ENCODE measurements at places on chromosomes 6 and 20.

DNA sequence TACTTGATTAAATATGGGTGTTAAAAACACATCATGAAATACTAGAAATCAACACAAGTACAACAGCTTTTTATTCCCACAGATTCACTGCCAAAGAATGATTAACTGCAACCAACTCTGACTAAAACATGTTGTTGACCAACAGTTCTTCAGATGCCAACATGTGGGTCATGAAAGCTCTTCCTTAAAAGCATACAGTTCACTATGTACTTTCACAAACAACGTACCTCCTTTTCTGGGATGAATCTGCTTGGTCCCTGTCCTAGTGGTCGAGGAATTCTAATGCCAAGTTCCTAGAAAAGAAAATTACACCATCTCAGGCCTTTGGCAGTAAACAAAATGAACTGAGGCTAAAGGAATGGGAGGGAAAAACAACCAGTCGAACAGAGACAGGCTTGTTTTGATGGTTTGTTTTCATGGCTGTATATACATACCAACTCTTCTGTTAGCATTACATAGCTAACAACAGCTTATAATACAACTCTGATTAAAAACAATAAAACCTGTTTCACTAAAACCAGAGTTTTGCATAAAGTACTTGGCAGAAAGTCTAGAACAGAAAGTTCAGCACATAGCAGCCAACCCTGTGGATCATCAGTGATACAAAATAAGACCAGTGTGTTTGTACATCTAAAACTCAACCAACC is 92.5 kb downstream of the SESN1 start:
- DNase-seq = no peak

- DNase-seq = no peak
Observed at GRCh38 chr6:156877126-156877863, 100.1 kb downstream of the ARID1B start.

- no peak for DNase-seq
Observed at GRCh38 chr6:25842526-25842925, 10.7 kb upstream of the SLC17A1 start.

DNA sequence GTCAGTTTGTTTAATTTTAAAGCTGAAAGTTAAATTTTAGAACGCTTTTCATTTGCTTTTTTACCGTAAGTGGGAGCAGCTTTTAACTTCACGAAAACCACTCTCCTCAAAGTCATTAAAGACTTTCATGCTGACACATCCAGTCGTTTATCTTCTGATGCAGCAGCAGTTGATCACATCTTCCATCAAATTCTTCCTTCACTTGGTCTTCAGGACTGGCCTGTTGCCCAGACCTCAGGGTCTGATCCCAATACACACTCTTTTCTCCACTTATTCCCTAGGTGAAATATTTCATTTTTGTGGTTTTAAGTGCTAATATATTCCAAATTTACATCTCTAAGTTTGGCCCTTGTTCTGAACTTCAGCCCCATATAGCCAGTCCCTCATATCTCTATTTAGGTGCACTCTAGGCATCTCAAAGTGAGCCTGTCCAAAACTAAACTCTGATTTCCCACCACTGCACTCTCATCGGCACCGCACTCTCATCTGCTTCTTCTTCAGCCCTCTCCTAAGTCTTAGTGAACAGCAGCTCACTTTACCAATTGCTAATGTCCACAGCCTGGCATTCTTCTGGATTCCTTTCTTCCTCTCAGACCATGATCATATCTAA is 20.4 kb downstream of the AFDN start:
- no peak for DNase-seq

GRCh38 chr6:84027340-84028181 is 6.0 kb upstream of the MRAP2 start:
- no peak for DNase-seq

DNA sequence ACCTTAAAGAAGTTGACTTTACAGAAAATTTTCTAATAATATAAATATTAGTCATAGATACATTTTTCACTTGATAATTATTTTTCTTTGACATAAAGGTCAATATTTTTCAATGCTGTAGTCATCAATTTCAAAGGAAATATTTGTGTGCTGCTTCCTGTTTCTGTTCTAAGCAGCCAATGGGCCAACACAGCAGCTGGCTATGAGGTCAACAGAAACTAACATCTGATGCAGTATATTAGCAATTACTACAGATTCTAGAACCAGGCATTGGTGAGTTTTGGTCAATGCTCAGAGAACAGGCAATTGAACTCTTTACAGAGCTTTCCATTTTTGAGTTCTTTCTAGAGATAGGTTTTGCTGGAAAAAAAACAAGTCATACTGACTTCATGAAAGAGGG is 669.6 kb upstream of the NRSN1 start:
- DNase-seq = no peak

- no peak for DNase-seq
Observed at GRCh38 chr6:40922281-40922680, 116.7 kb downstream of the UNC5CL start.

- DNase-seq = no peak
Observed at GRCh38 chr6:101167638-101168037, 225.9 kb upstream of the GRIK2 start.

GRCh38 chr6:111110036-111110435 is 22.7 kb downstream of the SLC16A10 start:
- DNase-seq = no peak

DNA sequence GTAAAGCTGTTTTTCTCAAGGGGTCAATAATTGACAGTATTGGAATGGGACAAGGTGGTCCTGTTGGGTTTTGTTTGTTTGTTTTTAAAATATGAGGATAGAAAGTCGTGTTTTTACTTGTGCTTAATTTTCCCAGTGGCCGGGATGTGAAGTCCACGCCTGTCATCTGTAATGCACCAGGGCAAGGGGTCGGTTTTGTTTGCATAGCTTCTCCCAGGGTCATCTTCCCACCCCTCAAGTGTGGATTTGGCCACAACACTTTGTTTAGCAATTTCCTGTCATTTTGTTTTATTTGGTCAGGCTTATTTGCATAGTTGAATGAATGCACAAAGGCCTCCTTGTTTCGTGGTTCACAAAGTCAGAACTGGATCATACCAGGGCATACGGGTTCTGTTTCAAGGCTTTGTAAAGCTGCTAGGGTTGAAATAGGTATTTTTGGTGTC is 29.8 kb downstream of the SYNJ2 start:
- peak; percentile 89 for DNase-seq

DNA sequence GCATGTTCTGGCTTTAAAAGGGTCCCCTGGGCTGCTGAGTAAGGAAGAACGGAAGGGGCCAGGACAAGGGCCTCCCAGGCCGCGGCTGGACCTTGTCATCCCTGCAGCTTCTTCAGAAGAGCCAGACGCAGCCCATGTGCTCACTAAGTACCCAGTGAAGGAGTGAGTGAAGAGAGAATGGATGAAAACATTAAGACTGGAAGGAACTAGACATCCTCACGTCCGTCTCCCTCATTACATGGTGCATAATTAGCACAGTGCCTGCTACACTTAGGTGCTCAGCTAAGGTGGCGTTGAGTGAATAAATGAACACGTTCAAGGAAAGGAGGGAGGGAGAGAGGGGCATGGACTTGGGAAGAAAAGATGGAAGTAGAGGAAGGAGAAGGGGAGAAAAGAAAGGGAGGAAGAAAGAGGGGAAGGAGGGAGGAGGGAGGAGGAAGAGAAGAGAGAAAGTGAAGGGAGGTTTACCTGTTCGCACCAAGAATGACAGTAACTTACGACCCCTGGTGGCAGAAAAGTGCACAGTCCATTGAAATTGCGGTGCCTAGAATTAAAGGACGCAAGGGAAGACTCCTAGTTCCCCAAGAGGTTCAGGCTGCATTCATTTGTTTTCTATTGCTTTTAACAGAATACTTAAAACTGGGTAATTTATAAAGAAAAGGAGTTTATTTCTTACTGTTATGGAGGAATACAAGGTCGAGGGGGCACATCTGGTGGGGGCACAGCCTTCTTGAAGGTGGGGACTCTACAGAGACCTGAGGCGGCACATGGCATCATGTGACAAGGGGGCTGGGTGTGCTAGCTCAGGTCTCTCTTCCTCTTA is 8.0 kb downstream of the TP53RK start:
- peak; percentile 45 for DNase-seq

DNA sequence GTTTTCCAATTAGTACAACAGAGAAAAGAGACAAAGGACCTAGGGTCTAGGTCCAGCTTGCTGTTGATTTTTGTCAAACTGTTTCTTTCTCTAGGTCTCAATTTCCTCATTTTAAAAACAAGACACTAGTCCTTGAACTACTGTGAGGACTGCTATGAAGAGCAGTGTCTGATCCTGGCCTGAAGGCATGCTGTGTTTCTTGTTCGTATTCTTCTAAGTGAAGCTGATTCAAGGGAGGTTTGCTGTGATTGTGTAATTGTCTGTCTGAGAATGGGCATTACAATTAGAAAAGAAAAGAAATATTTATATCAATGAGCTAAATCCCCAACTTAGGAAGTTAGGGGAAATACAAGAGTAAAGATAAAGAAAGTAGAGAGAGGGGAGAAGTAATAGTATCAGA is 228.2 kb upstream of the SUPT3H start:
- no peak for DNase-seq

GRCh38 chr6:110683241-110683640 is 132.0 kb downstream of the CDK19 start:
- no peak for DNase-seq

DNA sequence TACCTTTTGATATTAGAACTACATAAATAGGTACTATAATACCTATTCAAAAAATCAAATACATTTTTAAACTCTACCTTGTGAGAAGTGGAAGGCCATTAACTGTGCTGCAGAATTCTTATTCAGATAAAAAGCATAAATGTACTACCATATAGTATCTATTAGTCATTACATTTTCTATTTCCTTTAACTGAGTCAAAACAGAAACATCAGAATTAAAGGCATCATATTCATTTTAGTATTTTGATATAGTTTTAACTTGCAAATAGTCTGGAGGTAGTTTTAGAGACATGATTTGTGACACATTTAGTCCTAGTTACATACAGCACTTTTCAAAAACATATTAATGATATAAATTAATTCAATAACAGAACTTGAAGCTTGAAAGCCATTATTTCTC is 39.9 kb upstream of the TAB2 start:
- DNase-seq = no peak

DNA sequence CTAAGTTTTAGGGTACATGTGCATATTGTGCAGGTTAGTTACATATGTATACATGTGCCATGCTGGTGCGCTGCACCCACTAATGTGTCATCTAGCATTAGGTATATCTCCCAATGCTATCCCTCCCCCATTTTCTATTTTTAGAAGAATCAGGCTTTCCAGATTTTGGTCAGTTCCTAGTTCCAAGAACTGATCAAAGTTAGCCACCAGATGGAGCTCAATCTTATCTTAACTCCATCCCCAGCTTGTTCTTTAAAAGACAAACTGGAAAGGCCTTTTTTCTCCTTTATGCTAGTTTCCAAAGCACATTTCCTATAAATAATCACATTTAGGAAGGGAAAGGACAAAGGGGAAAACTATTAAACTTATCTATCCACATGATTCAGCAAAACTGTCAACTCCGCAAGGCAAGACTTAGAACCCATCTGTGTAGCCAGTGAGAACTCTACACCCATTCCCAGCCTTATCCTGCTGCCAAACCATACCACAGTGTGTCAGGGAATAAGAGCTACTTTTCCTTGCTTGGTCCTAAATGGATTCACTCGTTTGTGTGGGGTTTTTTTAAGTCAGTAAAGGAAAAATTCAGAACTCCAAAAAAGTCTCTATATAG is 22.8 kb upstream of the KHDC1 start:
- DNase-seq = peak; percentile 62

GRCh38 chr6:89454300-89454699 is 21.3 kb downstream of the ANKRD6 start:
- DNase-seq = no peak

DNA sequence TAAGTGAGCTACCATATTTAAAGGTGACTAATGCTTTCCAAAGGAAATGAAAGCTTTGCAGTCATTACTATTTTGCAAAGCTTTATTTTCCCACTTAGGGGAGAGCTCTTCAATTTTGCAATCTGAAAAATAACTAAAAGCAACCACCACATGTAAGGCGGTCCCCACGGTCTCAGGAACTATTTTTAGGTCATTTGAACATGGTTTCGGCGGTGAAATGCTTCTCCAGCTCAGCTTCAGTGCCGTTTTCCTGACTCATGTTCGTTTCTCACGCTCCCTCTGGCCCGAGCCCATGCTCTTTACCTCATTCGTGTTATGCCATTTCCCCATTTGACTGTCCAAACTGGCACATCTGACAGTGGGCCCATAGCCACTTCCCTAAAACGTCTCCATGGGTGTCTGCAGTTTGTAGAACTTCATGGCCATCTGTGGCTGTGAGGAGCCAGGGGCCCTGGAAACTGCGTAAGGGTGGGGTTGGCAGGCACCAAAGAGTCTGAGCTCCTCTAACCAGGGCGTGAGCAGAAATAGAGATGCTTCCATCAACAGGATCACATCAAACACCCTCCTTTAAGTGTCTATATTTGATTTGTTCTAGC is 46.5 kb downstream of the ADTRP start:
- peak; percentile 25 for DNase-seq

- peak; percentile 91 for DNase-seq
Observed at GRCh38 chr6:41920921-41921711, at the start of the genes BYSL and MED20. Gene BYSL, plus strand, starts transcription at chr6:41921499. Its CDS starts 64 bp downstream, at chr6:41921563. Gene MED20, minus strand, starts transcription at chr6:41921139. Its CDS starts 121 bp downstream, at chr6:41921018.

DNA sequence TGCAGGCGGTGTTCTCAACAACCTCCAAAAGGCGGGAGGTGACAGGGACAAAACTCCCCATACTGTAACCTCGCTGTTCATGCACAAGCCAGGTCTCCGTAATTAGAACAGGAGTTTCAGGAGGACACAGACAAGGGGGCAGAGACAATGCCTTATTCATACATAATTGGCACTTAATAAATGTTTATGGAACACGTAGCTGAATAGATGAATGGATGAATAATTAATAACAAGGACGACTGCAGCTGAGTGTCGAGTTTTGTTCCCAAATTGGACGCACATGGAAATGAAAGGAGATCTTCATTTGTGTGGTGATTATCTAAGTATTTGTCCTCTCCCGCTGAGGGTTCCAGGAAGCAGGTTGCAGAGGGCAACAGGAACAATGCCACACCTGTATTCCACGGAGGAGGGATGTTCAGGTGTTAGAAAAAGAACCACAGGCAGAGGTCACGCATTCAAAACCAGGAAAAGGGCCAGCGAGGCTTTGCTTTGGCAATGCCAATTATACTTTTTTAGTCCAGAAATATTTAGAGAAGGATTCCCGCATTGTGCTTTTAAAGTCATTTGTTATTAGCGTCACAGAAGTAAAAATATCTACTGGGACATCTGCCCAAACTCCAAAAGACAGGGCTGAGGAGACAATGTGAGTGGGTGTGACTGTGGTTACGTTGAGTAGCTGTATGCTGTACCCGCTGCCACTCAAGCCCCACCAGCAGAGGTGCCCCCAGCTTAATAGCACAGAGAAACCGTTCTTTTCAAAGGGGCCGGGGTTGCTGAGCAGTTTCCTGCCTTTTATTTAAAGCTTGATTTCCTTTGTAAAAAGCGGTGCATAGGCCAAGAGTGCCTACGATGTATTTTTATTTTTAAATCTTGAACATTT is 123.3 kb downstream of the PXDC1 start:
- DNase-seq = no peak

DNA sequence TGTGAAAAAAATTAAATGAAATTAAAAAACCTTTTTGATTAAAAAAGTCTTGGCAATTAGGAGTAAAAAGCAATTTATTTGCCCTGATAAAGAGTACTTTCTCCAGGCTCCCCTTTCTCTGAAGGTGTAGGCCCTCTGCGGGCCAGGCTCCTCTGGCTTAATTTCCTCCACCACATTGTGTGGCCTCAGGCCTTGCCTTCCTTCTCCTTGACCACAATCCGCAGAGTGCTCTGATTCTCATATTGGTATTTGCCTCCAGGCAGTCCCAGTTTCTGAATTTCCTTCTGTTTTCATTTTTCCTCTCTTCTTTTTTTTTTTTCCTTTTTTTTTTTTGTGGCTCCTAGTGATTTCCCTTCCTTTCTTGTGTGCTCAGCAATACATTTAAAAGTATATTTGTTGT is 96.4 kb downstream of the AIG1 start:
- no peak for DNase-seq
